Left ventricle myocardium inferior (tissue), 1 donor: ENCODE measurements at places on chromosomes 7 and 10. TPM values are rescaled to one million over a fixed set of nuclear protein-coding genes. Genes with fewer than 3 reads are reported as not detected.

Gene TSPAN13
- 13.7 TPM for total RNA-seq

Gene CAMK2G
- 12.5 TPM for total RNA-seq

Gene TMEM270
- total RNA-seq = not detected

Gene AZGP1
- 85.5 TPM for total RNA-seq

DNA sequence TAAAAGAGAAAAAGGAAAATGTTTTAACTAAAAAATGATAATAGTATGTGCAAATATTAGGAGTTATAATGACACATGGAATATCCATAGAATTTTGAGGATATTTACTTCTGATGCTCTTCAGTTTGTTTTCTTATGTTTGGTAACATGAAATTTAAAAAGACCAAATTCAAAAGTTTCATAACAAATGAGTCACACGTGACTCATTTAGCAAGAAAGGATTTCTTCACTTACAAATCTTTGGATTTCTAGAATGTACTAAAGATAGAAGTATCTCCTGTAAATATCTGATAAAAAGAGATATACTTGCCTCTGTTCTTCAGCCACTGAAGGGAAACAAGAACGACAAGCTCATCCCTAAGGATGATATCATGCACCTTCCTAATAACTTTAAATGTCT is 774.5 kb upstream of the LRRTM3 start:
- no peak for DNase-seq

DNA sequence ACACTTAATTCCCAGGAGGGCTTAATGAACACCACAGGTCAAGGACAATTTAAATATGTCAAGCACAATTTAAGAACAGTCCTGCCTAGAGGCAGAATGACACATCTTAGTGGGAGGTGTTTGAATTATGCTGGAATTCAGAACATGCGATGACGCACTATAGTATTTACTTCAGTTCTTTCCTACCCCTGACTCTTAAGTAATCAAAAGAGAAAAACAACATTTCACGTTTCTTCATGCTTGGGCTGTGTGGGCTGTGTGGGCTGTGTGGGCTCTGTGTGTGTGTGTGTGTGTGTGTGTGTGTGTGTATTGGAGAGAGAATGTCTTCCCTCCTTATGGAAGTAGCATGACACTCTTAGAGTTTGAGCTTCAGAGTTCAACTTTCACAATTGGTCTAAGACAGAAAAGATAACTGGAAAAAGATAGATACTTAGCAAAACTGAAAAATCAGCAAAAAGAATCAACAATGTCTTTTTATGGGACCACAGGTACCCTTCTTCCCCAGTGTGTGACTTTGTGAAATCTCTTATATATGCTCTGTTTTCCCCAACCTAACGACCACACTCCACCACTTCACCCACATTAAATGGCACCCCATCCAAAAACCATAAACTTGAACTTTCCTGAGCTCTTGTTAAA is 33.7 kb upstream of the CABCOCO1 start:
- DNase-seq = no peak

- no peak for DNase-seq
Observed at GRCh38 chr7:4256286-4256685, 425.8 kb upstream of the FOXK1 start.

GRCh38 chr10:108323274-108323798 is 1158.8 kb upstream of the SORCS1 start:
- no peak for DNase-seq

DNA sequence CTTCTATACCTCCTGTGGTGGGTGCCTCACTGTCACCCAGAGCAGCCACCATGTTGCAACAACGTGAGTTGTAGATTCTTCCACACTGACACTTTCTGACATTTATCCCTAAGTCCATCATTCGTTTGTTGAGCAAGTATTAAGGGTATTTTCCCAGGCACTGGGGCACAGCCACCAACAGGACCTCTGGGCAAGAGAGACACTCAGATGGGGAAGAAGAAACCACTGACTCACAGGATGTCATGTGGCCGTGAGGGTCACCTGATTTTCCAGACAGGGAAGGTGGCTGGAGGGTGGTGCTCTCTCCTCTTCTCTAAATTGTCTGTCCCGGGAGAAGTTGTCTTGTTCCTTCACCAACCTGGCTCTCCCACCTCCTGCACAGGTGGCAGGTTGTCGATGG is 51.7 kb upstream of the PPIF start:
- DNase-seq = no peak

DNA sequence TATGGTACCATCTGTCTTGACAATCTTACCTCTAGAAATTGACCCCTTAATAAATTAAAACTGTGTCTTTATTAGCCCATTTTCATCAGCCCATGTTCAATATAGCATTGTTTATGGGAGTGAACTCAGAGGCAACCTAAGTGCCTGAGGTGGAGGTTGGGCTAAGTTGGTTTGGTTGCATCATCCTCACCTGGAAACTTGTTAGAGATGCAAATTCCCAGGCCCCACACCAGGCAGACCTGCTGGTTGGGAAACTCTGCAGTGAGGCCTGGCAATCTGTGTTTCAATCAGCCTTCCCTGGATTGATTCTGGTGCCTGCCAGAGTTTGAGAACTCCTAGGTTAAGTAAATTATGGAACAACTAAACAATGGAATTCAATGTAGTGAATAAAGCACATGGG is 9.4 kb upstream of the FAM170B start:
- DNase-seq = no peak

DNA sequence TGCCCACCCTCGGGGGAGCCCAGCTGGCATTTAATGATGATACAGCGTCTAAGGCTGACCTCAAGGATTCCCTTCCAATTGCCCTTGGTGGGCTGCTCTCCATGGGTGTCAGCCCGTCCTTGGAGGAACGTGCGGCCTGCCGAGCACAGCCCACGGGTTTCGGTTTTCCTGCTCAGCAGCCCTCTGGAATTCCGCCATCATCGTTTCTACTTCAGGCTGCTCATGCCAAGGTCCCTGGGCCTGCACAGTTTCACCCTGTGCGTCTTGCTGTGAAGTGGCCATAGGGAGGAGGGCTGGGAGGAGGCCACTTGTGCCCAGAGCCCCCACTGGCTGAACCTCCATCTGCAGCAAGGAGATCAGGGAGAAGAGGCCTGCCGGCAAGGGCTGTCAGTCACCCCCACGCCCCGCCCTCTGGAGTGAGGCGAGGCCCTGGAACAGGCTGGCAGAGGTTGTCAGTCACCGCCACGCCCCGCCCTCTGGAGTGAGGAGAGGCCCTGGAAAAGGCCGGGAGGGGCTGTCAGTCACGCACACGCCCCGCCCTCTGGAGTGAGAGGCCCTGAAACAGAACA is 82.8 kb downstream of the CHST15 start:
- DNase-seq = no peak

DNA sequence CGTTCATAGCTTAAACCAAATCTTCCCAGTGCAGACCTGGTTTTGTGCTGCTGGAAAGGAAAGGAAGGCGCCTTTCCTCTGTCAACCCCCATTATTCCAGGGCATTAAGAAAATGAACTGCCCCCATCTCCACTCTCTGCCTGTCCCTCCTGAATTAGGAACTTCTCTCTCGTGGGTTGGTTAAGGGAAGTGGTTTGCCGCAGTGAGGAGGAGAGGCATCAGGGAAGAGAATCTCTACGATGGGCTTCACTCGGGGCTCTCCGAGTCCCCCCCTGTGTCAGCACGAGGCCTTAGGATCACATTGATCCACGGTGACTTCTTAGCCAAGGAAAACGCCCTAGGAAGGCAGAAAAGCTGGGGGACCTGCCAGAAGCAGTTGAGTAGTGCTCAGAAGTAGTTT is 53.9 kb upstream of the LYZL2 start:
- DNase-seq = no peak

DNA sequence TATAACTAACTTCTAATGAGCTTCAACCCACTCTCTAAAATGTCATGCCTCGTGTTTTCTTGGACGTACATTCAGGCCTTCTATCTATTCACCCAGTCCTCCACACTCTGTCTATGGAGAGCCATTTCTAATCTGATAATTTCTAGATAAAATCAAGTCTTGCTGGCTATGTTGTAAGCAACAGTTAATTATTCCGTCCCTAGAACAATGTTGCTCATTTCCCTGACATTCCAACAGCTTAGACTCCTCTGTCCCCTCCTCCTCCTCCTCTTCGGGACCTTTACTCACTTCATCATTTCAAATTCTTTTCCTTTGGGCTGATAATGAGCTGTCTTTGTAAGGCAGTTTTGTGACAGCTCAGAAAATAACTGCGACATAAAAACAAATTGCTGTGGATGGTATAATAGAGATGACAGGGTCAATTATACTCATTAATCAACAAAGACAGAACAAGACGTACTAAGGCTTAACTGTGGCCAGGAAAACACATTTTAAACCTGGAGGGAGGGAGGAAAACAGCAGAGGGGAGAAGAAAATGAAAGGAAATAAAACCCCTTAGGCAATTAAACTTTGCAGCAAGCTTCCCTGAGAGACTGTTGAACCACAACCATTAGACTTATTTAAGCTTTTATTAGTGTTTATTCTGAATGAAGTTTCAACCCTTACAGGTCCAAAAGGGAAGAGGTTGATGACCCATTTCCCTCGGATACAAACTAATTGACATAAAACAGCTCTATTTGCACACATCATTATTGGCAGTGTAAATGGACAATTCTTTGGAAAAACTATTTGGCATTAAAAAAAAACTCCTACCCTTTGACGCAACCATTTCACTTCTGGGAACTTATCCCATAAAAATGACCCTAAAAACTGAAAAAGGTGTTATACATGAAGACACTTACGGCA is 179.1 kb downstream of the SFMBT2 start:
- DNase-seq = no peak

- DNase-seq = peak; percentile 16
Observed at GRCh38 chr7:26593393-26593792, 271.0 kb downstream of the SKAP2 start.

DNA sequence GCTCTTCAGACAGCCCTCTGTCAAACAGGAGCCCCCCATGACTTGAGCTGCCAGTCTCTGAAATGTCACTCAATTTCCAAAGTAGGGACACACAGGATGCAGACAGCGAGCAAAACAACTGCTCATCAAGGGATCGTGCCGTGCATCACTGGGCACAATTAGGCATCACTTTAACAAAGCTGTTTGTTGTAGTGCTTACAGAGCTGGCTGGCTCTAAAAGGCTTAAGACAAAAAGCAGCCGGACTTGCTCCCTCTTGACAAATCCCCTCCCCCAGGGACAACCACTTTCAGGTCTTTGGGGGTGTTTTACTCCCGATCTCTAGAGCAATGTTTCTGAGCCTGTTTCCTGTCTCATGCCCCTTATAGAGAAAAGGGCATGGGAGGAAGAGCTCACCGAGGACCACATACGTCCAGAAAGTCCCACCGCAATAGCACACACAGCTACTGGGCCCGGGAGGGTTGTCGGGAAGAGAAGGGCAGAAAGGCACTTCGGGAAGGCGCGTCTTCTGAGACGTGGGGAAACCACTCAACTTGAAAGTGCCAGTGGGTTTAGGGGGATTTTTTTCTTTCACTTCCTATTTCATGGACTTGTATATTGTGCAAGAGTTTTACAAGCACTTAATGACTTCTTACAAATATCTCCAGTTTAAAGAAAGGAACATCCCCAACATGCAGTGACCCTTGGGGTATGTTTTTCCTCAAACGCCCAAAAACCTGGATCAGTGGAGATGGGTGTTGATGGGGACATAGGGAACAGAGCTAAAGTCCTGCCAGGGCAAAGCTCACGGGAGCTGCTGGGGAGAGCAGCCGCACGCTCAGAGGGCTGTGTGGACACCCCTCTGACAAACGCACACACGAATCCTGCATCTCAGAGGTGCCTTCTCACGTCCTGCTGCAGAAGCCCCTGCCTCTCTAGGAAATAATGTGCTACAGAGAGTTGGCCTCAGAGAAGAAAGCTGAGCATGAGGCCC is 27.1 kb downstream of the LRRC20 start:
- no peak for DNase-seq

GRCh38 chr7:134245253-134245652 is 71.5 kb downstream of the SLC35B4 start:
- no peak for DNase-seq

- DNase-seq = no peak
Observed at GRCh38 chr10:100693821-100694220, 51.6 kb upstream of the PAX2 start.

DNA sequence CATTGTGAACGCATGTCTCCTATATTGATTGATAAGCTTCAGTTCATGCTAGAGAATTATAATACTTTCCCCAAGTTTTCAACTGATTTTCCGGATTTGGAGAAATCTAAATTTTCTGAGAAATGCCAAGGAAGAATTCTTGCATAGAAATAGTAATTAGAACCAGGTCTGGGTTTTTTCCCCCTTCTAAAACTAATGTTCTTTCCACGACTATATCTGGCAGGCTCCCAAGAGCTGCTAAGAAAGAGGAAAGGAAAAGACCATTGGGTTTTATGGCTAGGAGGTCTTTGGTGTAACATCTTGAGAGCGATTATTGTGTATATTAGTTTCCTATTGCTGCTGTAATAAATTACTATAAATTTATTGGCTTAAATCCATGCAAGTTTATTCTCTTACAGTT is 71.8 kb upstream of the CACNB2 start:
- no peak for DNase-seq

- DNase-seq = no peak
Observed at GRCh38 chr10:47311193-47311931, 10.9 kb upstream of the GDF2 start.

GRCh38 chr7:106358103-106358663 is 73.4 kb upstream of the NAMPT start:
- no peak for DNase-seq

DNA sequence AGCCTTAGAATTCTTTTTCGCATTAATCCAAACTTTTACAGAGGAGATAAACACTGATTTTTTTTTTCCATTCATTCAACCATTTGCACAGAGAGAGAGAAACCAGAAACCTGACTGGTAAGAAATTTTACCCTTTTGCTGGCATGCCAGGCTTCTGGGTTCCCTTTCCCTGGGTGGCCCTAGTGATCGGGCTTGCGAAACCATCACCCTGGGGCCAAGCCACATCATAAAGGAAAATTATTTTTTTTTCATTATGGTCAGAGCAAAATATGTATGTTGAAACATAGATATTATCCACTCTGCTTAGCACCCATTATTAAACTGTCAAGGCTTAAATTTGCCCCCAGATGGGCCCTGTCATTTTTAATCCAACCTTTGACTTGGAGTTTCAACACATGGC is 55.4 kb upstream of the INHBA start:
- DNase-seq = no peak

DNA sequence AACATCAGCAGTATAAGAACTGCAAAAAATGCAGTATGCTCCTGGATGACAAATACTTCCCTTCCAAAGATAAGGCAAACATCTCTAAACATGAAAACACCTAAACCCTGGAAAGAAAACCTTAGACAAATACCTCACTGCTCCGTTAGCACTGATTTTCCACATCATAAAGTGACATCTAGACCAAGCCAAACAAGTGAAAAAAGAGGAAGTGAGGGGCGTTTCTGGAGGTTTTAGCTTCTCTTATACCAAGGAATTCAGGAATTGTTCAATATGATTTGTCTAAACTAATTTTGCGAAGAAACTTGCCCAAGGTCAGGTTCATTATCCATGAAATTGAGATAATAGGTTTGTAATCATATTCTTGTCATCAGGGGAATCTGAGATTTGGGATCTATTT is 279.7 kb downstream of the ADRA2A start:
- no peak for DNase-seq

DNA sequence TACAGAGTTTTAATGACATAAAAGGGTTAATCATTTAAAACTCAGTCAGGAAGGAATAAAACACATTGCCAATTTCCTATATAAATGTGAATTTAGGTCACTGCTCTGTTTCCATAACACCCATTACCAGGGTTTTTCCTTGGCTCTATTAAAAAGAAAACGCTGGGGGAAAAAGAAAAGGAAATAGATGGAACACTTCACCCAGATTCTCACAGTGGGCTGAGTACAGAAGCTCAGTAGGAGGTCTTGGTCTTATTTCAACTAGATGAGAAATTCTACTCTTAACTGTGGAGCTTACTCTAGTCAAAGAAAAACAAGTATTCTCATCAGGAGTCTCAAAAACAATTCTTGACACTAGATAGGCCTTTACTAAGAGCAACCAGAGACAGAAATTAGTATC is 36.5 kb downstream of the GLUD1 start:
- no peak for DNase-seq
